Bone marrow (tissue), 2 donors: ENCODE measurements at places on chromosomes 3 and 15.

GRCh38 chr15:72503147-72503546, 29.0 kb downstream of the ARIH1 start:
- DNase-seq: no peak

DNA sequence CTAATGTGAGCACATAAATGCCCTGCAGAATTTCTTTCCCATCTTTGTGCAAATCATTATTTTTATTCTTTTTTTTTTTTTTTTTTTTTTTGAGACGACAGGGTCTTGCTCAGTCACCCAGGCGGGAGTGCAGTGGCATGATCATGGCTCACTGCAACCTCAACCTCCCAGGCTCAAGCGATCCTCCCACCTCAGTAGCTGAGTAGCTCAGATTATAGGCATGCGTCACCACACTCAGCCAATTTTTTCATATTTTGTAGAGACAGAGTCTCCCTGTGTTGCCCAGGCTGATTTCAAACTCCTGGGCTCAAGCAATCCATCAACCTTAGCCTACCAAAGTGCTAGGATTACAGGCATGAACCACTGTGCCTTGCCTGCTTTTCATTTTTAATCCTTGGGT, 22.9 kb downstream of the DAG1 start:
- no peak for DNase-seq

GRCh38 chr3:149801195-149801594, 8.8 kb upstream of the ANKUB1 start:
- no peak for DNase-seq

- no peak for DNase-seq
Measured at GRCh38 chr15:90814191-90814821, 54.1 kb upstream of the FURIN start.

GRCh38 chr15:33168444-33168843, 26.1 kb downstream of the FMN1 start:
- no peak for DNase-seq

DNA sequence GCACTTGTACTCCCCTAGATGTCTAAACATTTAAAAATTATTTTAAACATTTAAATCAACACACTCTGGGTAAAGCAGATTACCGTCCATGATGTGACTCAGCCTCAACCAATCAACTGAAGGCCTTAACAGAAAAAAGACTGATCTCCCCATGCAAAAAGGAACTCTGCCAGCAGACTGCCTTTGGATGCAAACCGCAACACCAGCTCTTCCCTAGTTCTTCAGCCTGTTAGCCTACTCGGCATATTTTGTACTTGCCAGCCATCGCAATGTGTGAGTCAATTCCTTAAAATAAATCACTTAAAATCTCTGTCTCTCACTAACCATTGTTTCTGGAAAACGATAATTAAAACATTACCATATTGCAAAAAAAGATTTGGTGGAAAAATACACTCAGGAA, 375.9 kb downstream of the RSL24D1 start:
- DNase-seq: no peak

GRCh38 chr15:27119695-27120266, 148.8 kb downstream of the GABRG3 start:
- no peak for DNase-seq

DNA sequence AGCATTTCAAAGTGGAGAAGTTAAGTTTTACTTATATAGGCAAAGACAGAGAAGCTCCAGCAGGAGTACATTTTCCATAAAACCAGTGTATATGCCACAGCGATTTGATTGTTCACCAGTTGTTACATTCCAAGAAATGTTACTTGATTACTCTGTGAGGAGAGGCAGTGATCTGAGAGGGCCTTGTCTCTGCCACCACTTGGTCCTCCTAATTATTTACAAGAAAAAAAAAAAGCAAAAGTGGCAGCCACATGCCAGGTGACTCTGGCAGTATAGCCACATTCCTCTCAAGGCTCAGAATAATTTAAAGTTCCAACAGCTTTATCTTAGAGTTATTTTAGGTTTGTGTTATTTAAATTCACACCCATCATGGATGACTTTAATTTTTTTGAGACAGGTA, 1077.8 kb downstream of the ZPLD1 start:
- no peak for DNase-seq

- no peak for DNase-seq
Measured at GRCh38 chr3:49554633-49555265, 472 bp downstream of the BSN start.

GRCh38 chr3:32577581-32578556, 7.2 kb upstream of the DYNC1LI1 start:
- peak; percentile 14 for DNase-seq

GRCh38 chr15:101127506-101128076, 124.3 kb downstream of the CHSY1 start:
- DNase-seq: no peak

- no peak for DNase-seq
Measured at GRCh38 chr3:185959609-185960521, 22.1 kb upstream of the TRA2B start.

DNA sequence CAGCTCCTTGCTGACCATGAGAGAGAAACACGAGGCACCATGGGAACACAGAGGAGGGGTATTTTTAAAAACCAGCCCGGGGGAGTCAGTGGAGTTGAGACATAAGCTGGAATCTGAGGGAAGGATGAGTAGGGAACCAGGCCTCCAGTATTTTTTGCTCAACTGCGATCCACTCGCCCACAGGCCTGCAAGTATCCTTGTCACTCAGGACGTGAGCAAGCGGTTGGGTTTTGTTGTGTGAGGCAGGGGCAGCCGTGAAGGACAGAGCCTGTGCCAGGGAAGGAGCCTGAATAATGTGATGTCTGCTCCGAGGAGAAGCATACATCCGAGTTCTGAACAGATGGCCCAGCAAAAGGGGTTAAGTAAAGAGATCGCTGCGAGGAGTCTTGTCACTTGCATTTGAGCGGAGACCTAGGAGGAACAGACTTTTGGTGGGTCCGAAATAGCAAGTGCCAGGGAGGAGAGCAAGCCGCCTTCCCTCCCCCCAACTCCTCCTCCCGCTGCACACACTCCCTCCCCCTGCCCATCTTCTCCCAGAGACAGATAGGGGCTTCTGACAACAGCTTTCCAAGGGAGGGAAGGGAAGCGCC, 20.4 kb upstream of the NTRK3 start:
- no peak for DNase-seq

DNA sequence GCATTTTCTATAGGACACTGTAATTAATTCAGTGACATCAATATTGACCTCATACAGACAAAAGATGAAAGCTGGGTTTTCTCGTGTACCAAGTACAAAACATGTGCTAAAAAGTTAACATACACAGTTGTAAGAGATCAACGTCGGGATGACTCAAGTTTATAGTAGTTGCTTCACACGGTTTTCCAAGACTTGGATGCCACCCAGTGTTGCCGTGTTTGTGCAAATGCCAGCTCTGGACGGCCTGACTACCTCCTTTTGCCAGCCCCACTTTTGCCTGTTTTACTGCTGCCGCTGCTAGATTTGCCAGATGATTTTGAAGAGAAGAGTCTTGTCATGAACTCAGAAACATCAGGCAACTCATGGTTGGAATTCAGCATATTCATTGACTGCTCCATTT, 17.6 kb downstream of the EMC7 start:
- DNase-seq: no peak

- no peak for DNase-seq
Measured at GRCh38 chr15:33724321-33725036, 243.8 kb upstream of the CHRM5 start.

GRCh38 chr15:62901087-62901486, 141.5 kb upstream of the TPM1 start:
- no peak for DNase-seq

GRCh38 chr3:84165328-84165727, 793.5 kb upstream of the CADM2 start:
- no peak for DNase-seq

DNA sequence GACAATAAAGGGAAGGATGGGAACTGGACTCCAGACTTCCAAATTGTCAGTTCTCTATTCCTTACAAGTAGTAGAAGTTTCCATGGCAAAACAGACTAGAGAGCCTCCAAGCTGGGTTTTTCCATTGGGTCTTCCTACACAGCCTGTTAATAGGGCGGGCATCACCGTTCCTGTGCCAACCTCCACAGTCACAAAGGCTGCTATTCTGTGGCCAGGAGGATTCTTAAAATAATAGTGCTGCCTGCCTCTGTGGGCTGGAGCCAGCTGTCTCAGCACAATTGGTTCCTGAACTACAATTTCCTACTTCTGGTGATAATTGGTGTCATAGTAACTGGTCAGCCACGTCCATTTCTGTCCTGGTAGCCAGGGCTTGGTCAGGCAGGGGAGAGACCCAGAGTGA, 38.6 kb downstream of the LYZL4 start:
- DNase-seq: no peak

GRCh38 chr15:81907521-81907920, 138.3 kb downstream of the MEX3B start:
- DNase-seq: no peak

GRCh38 chr3:156820692-156821080, 5.5 kb upstream of the LEKR1 start:
- DNase-seq: no peak

DNA sequence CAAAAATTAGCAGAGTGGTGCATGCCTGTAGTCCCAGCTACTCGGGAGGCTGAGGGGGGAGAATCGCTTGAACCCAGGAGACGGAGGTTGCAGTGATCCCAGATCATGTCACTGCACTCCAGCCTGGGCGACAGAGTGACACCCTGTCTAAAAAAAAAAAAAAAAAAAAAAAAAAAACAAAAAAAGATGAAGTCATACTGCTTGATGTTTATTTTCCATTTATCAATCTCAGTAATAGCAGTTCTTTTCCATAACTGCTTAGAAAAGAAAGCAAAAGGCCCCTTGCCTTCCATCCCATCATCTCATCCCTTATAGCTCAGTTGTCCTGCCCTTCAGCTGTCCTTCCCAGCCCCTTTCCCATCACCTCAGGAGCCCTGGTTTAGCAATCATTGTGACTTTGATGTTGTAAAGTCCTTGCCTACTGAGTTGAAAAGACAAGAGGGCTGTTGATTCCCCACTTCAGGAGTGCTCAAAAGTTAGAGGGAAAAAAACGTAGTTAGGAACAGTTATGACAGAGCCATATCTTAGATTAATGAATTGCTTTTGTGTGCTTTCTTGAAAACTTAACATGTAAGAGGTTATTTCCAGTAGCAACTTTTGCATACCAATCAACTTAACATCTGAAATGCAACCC, 18.0 kb upstream of the THRB start:
- DNase-seq: no peak

- no peak for DNase-seq
Measured at GRCh38 chr15:29522373-29523276, 253.0 kb upstream of the NSMCE3 start.

DNA sequence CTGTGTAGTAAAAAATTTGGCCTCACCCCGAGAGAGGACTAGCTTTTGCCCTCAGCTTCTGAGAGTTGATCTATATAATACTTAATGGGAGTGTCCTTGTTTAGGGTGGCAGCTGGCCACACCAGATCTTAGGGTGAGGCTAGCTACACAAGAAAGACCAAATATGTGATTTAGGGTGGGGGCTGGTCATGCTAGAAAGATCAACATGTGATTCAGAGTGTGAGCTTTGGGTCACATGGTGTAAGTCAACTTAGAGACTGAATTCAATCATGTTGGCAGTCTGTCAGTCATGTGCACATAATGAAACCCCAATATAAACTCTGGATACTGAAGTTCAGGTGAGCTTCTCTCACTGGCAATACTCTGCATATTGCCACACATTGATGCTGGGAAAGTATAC, 120.7 kb upstream of the DAZL start:
- DNase-seq: no peak

- DNase-seq: no peak
Measured at GRCh38 chr3:124051636-124052035, 59.7 kb upstream of the ROPN1 start.

DNA sequence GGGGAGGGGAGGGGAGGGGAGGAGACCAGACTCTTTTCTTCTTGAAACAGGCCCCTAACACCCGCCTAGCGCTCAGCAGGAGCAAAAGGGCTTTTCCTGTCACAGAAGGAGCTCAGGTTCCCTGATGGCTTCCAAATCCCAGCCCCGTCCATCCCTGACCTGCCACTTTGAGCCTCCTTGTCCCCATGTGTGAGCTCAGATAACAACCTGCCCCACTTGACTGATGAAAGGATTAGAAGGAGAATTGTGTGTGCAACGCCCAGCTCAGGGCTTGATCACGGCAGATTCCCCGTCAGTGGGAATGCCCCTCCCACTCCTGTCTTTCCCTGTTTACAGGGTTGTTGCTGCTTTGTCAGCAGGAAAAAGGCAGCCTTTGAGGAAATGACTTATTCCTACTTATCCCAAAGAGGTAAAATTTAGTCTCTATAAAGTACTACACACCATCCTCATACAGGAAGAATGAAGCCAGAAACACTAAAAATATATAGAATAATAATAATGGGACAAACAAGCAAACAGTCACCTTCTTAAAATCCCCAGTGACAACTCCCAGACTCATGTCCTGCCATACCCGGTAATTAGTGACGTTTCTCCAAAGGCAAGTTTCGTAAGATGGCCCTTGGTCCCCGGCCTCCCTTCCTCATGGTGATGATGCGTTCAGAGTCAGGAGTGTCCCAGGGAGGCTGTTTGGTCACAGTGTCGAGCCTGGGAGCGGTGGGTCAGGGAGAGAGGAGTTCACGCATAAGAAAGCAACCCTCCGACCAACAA, 6.1 kb upstream of the LRRC15 start:
- no peak for DNase-seq

- DNase-seq: no peak
Measured at GRCh38 chr3:11128682-11129632, 25.3 kb upstream of the HRH1 start.

GRCh38 chr15:47746516-47746915, 29.2 kb downstream of the SEMA6D start:
- no peak for DNase-seq

DNA sequence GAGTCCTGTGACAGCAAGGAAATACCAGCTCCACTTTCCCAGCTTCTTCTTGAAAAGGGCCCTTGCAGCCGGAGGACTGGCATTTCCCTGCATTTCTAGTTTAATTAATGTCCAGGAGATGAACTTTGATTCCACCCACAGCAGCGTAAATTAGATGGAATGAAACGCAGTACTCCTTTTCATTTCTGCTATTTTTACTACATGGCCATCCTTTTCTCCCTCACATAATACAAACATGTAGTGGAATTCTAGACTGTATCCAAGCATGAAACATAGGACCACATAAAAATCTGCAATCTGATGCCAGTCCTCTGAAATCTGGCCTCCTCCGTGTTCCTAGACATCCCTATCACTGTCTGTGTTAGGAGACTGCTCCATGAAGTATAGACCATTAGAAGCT, 403.2 kb downstream of the NR2F2 start:
- DNase-seq: no peak

DNA sequence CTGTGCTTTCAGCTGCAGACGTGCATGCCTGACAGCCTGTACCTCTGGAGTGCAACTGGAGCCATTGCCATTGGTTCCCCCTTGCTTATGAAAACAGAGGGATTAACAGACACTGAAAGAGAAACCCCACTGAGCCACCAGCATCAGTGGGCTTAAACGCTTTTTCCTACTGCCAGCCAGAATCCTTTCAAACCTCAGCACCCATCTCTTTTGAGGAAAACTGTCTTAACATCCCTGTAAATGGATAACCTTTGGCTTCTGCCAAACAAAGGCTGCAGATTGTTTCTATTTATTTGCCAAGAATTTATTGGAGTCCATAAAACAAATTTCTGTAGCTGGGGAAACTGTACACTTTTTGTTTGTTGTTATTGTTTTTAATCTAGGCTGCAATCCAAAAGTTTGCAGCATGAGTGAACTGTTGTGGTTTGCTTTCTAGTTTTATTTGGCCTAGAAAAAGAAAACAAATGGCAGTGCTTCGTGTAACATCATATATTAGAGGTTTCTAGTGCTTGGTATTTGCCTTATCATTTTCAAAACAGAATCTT, 369.2 kb upstream of the IL12A start:
- DNase-seq: no peak

- no peak for DNase-seq
Measured at GRCh38 chr3:13617981-13618380, 69.1 kb downstream of the FBLN2 start.
